Sigmoid colon (tissue), 7 donors: ENCODE measurements at places on chromosomes 6 and 20. TPM values are rescaled to one million over a fixed set of nuclear protein-coding genes. Genes with fewer than 3 reads are reported as not detected.
A peak's percentile ranks its signal among the peaks of the same experiment; 100 is the strongest.

GRCh38 chr6:110039981-110040383, 61.9 kb downstream of the GPR6 start:
- no peak for DNase-seq

GRCh38 chr6:46130666-46131065, 877 bp downstream of the ENPP4 start:
- DNase-seq: no peak

GRCh38 chr20:52722926-52723688, 249.1 kb upstream of the TSHZ2 start:
- DNase-seq: no peak

DNA sequence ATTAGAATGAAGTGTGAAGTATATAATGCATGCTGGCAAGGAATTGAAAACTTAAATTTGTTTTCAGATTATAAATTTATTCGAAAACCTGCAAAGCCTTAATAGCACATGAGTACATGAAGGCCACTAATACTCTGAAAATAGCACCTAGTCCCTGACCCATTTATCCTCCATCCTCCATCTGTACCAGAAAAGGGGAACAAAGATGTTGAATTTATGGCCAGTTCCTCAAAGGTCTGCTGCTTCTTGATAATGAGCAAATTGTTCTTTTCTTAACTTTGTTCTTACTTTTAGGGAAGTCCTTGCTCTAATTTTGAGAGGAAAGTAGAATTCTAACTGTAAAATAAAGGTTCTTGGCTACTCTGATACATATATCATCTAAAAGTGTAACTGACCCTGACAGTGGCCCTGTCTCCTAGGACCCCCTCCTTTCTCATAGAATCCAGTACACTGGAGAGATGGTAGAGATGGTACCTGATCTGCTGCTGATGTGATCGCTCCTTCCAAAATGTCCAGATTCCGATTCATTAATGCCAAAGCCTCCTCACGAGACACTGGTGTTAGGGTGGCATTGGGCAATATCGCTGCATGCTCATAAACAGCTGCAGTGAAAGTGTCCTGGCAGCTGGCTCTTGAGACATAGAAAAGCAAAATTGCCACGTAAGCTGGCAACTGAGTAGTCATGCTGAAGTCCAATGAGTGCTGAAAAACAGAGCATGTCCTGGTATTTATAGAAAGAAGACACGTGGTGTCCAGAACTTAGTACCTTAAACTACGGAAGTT, at the start of gene VNN1:
Gene VNN1 (minus strand): TSS at position 704 of the 783 bp plus-strand sequence. CDS start 20 bp downstream, at position 684.
- DNase-seq: peak; percentile 74

- DNase-seq: no peak
These were observed 131.2 kb upstream of the KCNG1 start for GRCh38 chr20:51153867-51154707.

DNA sequence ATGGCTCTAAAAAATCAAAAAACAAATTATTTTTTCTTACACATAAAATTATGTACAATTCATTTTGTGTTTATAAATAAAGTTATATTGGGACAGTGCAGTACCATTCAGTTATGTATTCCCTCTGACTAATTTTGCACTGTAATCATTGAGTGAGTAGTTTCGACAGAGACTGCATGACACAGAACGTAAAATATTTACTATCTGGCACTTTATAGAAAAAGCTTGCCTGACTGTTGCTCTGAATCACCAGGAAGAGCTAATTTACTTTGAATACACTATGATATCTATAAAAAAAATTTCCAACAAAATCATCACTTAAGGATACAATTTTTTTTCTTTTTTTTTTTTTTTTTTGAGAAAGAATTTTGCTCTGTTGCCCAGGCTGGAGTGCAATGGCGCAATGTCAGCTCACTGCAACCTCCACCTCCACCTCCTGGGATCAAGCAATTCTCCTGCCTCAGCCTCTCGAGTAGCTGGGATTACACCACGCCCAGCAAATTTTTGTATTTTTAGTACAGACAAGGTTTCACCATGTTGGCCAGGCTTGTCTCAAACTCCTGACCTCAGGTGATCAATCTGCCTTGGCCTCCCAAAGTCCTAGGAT, 11.0 kb upstream of the KHDC1L start:
- DNase-seq: no peak

- no peak for DNase-seq
These were observed 253.8 kb upstream of the PRDM1 start for GRCh38 chr6:105832313-105832761.

- peak; percentile 93 for DNase-seq
These were observed at the start of gene CAP2 for GRCh38 chr6:17392978-17393891. TSS of gene CAP2 (plus strand) at chr6:17393595. CDS start at chr6:17421556, 27,961 bp downstream.

- no peak for DNase-seq
These were observed 378.7 kb downstream of the ZFAND3 start for GRCh38 chr6:38198219-38198618.

- no peak for DNase-seq
These were observed 191.3 kb downstream of the BMP7 start for GRCh38 chr20:57075181-57075580.

DNA sequence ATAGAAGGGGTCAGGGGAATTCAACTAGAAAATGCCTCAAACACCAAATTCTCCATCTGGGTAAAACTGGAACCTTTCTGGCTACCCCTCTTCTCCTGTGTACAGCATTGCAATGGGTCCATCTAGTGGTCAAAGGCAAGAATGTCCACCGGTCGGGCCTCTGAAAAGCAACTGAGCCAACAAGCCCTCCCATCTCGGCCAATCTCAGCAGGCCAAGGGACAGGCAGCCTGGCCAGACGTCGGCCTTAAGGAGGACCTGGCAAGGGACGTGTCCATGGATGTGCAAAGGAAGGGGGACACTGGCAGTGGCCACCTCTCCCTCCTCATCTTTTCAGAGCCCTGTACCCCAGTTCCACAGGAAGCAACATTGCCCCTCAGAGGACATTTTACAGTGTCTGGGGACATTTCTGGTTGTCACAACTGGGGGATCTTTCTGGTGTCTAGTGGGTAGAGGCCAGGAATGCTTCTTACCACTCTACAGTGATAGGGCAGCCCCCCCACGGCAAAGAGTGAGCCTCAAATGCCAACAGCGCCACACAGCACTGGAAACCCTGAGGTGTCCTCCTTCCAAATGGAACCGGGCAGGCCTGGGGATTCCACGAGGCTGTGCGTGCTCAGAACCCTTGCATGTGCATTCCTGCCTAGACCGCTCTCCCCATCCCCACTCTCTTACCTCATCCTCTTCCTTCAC, 99.8 kb upstream of the FOXA2 start:
- no peak for DNase-seq

DNA sequence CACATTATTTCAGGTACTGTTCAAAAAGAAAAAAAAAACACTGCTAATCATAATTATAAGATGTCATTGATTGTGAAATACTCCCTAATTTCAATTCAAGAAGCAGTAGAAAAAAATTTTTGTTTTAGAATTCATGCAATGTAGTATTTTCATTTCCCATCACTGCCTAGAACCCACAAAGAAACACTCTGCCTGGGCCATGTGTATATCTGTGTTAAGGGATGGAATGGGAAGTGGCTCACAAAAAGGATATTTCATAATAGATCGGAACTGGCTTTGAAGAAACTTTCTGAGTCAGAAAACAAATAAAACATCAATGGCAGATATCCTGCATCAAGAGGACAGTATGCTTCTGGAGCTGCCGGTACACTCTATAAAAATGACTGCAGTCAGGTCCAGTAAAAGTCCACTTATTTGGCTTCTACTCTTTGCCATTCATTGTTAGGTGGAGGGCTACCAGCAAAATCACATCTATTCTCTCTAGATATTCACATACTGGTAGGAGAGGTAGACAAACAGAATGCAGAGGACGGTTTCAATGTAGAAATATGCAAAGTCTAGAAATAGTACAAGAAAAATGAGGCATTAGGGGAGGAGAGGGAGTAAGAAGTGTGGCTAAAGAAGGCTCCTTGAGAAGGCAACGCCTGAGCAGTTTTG, 135.0 kb upstream of the TNFAIP3 start:
- no peak for DNase-seq

GRCh38 chr6:157486572-157486971, 105.6 kb downstream of the ZDHHC14 start:
- no peak for DNase-seq

Gene TP53TG5
- not detected for total RNA-seq

Gene PCSK2
- 2.0 TPM for total RNA-seq

Gene VWA7
- not detected for total RNA-seq

Gene ZNF334
- 2.6 TPM for total RNA-seq

Gene CCDC170
- 0.41 TPM for total RNA-seq

Gene BANF2
- total RNA-seq: not detected

Gene FRMD1
- 0.83 TPM for total RNA-seq

Gene STMND1
- 0.36 TPM for total RNA-seq

Gene ESR1
- total RNA-seq: 1.1 TPM

Gene CDH22
- not detected for total RNA-seq
